Activated CD8-positive, alpha-beta memory T cell treated with anti-CD3 and anti-CD28 coated beads, Interleukin-2, amount 10 ng/mL, durations not matched to agents 7 days and 5 days (primary cell): ENCODE measurements at places on chromosomes 11 and 22. TPM values are rescaled to one million over a fixed set of nuclear protein-coding genes. Genes with fewer than 3 reads are reported as not detected.

GRCh38 chr11:66050581-66051231, 1.5 kb upstream of the SF3B2 start:
- peaks cover 35% of the 10 kb centered on the region for H3K4me1 ChIP-seq
- peak overlapping the region; percentile 89 for H3K4me3 ChIP-seq

The JHY gene
- total RNA-seq: 3.2 TPM

The ZBTB16 gene
- 3.2 TPM for total RNA-seq

DNA sequence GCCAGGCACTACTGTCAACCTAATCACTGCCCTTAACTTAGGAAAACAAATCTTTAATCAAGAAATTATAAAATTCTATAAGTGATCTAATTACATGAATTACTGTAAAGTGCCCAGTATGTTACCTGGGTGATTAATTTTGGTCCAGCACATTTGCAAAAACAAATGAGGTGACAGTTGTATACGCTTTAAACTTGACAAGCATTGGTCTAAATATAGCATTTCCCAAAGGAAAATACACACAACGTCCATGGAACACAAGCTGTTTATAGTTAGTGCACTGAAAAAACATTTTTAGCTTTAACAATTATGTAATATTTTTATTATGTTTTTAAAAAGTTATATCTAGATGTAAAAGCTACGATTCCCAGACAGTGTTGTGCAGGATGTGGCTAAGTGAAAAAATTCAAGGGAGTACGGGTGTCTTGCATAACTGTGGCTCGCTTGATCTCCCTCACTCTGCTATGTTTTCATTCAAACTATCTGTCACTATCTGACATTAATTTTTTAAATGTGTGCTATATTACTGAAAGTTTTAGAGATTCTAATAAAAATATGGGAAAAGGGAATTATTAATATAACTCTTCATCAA, 38.8 kb downstream of the PGR start:
- H3K4me3 ChIP-seq: no peak overlapping the region
- H3K27me3 ChIP-seq: no peaks in the 10 kb centered on the region
- no peak for DNase-seq
- no peaks in the 10 kb centered on the region for H3K4me1 ChIP-seq
- H3K27ac ChIP-seq: no peak overlapping the region

The MRGPRX2 gene
- not detected for total RNA-seq

DNA sequence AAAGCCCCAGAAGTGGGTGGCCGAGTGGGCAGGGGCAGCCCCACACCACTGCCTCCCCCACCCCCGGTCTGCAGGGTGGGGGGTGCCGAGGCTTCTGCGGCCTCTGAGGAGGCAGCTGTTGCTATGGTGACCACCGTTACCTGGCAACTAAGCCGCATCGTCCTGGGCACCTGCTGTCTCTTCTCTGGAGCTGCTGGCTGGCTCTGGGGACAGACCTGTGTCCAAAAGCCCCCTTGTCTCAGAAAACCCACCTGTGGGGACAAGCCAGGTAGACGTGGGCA, 79.9 kb upstream of the PRR5 start:
- H3K36me3 ChIP-seq: no peaks in the 10 kb centered on the region
- peaks cover 14% of the 10 kb centered on the region for H3K4me1 ChIP-seq
- peak; percentile 59 for DNase-seq
- H3K27me3 ChIP-seq: peaks cover 3% of the 10 kb centered on the region
- no peak overlapping the region for H3K4me3 ChIP-seq

The GLB1L3 gene
- 4.1 TPM for total RNA-seq

DNA sequence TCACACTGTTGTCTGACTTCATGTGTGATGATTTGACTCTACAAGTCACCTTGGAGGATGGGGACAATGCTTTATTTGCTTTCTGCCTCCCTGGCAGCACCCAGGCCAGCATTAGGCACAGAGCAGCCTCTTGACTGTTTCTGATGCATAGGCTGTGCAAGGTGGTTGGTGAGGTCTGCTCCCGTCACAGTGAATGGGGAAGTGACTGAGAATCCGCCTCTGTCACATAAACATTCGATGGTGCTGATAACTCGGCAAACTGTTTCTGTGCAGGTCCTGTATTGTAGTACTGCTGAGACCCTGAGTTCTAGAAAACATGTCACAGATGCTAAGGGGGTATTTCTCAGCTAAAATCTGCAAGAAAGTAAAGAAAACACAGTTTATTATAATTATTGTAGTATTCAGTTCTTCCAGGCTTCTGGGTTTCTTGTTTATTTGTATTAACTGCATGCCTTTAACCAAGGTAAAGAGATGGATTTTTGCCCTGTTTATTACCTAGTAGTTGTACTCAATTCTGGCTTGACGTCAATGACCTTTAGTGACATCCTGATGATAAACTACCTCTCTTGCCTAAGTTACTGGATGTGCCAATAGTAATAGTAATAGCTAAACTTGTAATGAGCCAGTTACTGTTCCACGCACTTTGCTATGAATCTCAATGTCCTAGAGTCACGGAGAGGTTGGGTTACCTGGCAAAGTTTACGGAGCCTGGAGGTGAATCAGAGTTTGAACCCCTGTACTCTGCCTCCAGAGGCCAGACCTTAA, 24.8 kb upstream of the RCN1 start:
- DNase-seq: no peak
- H3K4me3 ChIP-seq: no peak overlapping the region
- H3K4me1 ChIP-seq: no peaks in the 10 kb centered on the region
- peaks cover 52% of the 10 kb centered on the region for H3K27me3 ChIP-seq
- no peak overlapping the region for H3K27ac ChIP-seq

DNA sequence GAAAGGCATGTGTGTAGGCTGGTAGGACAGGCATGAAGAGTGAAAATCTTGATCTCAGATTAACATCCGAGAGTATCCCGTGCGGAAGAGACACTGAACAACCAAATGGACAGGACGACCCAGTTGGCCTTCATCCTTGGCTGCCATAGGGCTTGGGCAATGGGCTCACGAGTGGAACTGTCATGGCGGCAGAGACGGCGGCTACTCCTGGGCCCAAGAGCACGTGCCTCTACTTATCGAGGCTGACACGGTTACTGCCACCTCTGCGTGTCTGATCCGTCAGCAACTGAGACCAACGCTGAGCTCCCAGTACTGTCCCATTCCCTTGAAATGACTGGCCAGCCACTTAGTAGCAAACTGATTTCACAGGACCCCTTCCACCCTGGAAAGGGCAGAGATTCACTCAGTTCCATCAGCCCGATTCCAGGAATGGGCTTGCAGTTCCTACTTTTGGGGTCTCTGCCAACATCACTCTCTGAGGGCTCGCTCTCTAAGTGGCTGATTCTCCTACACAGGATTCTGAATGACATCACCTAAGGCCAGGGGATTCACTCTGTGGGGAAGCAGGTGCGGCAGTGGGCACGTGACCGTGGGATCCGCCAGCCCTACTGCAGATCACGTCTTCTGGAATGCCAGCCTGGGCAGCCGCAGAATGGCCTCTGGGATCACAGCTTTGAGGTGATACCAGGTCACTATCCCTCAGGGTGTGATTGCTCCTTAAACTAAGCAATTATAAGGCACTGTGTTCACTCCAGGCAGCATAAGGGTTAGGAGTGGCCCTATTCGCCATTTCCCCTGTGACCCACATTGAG, 97.8 kb downstream of the RPS6KA4 start:
- no peak overlapping the region for H3K27ac ChIP-seq
- no peak for DNase-seq
- peaks cover 8% of the 10 kb centered on the region for H3K27me3 ChIP-seq
- no peak overlapping the region for H3K4me3 ChIP-seq

GRCh38 chr22:19848298-19849224, 6.1 kb downstream of the GNB1L start:
- H3K4me1 ChIP-seq: peaks cover 19% of the 10 kb centered on the region
- H3K36me3 ChIP-seq: peaks cover 16% of the 10 kb centered on the region
- no peak overlapping the region for H3K27ac ChIP-seq
- no peak for DNase-seq

- no peak overlapping the region for H3K4me3 ChIP-seq
- H3K27ac ChIP-seq: no peak overlapping the region
- no peaks in the 10 kb centered on the region for H3K27me3 ChIP-seq
- H3K4me1 ChIP-seq: no peaks in the 10 kb centered on the region
- no peak for DNase-seq
- H3K36me3 ChIP-seq: no peaks in the 10 kb centered on the region
Measured at GRCh38 chr11:79122759-79123158, 318.1 kb downstream of the TENM4 start.

DNA sequence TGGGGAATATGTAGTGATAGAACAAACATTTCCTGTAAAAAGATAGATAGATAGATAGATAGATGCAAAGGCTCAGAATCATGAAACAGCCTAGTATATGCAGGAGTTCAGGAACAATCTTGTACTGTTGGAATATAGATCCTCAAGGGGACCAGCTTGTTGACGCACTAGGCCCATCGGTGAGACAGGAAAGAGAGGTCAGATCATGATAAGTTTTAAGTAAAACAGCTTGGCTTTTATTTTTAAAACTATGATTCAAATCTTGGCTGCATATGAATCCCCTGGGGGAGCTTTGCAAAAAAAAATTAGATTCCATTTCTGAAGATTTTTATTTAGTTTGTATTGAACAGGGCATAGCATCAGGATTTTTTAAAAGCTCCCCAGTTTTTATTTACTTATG, 185.8 kb downstream of the TRPC6 start:
- no peaks in the 10 kb centered on the region for H3K36me3 ChIP-seq
- H3K4me3 ChIP-seq: no peak overlapping the region
- no peaks in the 10 kb centered on the region for H3K4me1 ChIP-seq
- DNase-seq: no peak

The GRAP2 gene
- 257 TPM for total RNA-seq

The CELF1 gene
- total RNA-seq: 108 TPM

DNA sequence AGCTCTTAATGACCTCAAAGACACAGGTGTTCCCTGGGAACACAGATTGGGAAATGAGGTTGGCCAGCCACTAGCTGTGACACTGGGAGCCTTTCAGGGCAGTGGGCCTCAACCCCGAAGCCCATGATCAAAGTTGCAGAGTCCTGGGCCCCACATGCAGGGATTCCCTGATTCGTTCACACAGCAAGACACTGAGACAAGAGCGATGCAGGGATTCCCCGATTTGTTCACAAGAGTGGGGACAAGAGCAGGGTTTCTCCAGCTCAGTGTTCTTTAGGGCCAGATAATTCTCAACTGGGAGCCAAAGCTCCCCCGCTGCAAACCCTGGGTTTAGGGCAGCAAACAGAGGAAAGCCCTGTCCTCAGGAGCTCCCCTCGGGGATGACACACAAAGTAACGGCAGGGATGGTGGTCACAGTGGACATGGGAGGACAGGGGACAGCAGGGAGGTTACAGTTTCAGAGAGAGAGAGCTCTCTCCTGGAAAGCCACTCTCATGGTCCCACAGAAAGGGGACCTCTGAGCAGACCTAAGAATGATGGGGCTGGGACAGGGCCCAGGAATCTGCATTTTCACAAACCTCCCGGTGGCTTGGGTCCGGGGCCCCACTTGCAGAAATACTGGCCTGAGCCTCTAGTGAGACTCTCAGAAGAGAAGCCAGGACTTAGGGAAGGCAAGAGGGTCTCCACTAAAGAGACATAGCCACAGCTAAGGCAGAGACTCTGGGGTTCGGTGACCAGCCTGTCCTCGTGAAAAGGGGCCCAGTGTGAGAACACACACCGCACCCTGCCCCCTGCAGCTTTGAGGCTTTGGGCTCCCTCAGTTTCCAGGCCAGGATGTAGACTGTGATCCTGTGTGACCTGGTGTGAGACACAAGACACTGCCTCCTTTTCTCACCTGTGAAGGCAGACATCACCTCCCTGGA, 7.4 kb upstream of the GNAZ start:
- H3K27me3 ChIP-seq: peaks cover 4% of the 10 kb centered on the region
- no peak overlapping the region for H3K4me3 ChIP-seq
- H3K27ac ChIP-seq: no peak overlapping the region
- peak; percentile 25 for DNase-seq
- peaks cover 3% of the 10 kb centered on the region for H3K4me1 ChIP-seq

DNA sequence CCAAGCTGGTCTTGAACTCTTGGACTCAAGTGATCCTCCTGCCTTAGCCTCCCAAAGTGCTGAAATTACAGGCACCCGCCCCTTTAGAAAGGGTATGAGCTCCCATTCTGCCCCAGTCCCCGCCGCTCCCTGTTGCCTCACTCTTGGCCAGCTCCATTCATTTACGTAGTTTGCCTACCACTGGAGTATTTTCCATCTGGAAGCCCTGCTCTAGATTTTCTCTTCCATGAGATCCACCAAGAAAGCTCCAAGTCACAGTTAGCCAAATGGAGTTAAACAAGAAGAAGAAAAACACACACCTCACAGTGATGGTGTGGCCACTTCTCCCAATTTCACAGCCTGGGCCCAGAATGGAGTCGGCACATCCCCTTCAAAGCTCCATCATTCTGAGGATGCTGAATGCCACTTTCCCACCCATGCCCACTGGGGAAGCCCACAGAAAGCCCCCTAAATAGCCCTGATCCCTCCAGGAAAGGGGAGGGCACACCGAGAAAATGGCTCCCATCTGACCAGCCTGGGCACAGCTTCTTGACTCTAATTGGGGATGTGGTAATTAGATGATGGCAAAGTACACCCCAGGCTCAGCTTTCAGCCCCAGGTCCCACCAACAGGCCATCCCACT, 381.2 kb downstream of the MN1 start:
- H3K36me3 ChIP-seq: no peaks in the 10 kb centered on the region
- DNase-seq: no peak
- no peaks in the 10 kb centered on the region for H3K4me1 ChIP-seq
- H3K27ac ChIP-seq: no peak overlapping the region

- no peak overlapping the region for H3K27ac ChIP-seq
- no peaks in the 10 kb centered on the region for H3K27me3 ChIP-seq
- no peaks in the 10 kb centered on the region for H3K4me1 ChIP-seq
- no peaks in the 10 kb centered on the region for H3K36me3 ChIP-seq
- DNase-seq: no peak
Measured at GRCh38 chr11:19187833-19188258, 13.9 kb downstream of the CSRP3 start.

- H3K27me3 ChIP-seq: no peaks in the 10 kb centered on the region
- DNase-seq: no peak
- H3K36me3 ChIP-seq: no peaks in the 10 kb centered on the region
Measured at GRCh38 chr11:54558407-54558806, 45.4 kb downstream of the OR4C46 start.

- DNase-seq: peak; percentile 62
- H3K27ac ChIP-seq: peak overlapping the region; percentile 85
- H3K36me3 ChIP-seq: peaks cover 22% of the 10 kb centered on the region
- H3K4me1 ChIP-seq: peaks cover 58% of the 10 kb centered on the region
- peak overlapping the region; percentile 73 for H3K4me3 ChIP-seq
Measured at GRCh38 chr11:116931206-116931953, 94.0 kb upstream of the APOA1 start.

DNA sequence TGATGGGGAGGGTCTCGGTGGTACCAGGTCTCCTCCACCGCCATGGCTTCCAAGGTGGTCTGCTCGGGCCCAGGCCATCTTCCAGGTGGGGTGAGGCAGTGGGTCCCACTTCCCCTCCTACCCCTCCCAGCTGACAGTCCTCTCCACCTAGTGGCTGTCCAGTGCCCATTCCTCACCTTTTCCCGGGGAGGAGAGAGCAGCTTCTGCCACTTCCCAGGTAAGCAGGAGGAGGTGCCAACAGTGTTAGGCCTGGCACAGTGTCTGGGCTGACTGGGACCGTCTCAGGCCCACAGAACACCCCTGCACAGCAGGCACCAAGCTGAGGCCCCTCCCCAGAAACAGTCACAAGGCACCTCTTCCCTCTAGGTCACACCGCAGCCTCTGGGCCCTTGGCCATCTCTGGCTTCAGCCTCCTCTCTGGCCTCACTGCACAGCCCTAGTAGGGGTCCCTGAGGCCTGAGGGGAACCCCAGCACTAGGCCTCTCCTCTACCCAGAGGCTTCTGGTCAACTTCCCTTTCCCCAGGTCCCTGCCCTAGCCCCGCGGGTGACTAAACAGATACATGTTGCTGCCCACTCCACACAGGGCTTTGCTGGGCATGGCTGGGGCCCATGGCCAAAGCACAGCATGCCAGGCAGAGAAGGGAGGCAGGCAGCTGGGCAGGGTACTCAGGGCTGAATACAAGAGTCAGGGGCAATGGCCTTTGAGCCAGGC, 2.3 kb upstream of the ANKRD13D start:
- H3K4me1 ChIP-seq: peaks cover 60% of the 10 kb centered on the region
- H3K27ac ChIP-seq: peak overlapping the region; percentile 96
- H3K4me3 ChIP-seq: peak overlapping the region; percentile 63
- no peak for DNase-seq
- no peaks in the 10 kb centered on the region for H3K27me3 ChIP-seq
